Left forelimb (tissue), 1 donor: ENCODE measurements at places on chromosomes 1 and 21.

- no peak for DNase-seq
Measured at GRCh38 chr1:220453371-220453770, 74.6 kb upstream of the MARK1 start.

- DNase-seq: no peak
Measured at GRCh38 chr1:231050395-231050794, 10.3 kb upstream of the FAM89A start.

DNA sequence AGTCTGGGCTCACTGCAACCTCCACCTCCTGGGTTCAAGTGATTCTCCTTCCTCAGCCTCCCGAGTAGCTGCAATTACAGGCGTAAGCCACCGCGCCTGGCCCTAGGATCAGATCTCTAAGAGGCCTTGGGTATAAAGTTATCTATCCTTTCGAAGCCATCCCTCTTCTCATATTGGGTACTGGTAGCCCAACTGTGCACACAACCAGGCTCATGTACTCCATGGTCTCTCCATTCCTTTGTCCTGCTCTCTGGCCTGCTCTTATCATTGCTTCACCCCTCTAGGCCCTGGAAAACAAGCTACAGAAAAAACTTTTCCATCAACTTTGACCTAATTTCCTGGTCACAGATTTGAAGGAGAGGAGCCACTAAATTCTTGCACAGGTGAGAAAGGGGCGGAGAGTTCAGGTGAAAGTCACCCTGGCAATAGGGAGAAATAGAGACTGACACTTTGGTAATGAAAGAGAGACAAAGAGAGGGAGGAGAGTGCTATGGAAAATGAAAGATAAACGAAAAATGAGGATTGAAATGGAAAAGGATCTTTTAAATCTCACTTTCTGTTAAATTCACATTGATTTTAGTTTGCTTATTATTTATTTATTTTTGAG is 6.0 kb downstream of the TXNIP start:
- DNase-seq: no peak

- no peak for DNase-seq
Measured at GRCh38 chr1:33319949-33320618, 814 bp downstream of the A3GALT2 start.

DNA sequence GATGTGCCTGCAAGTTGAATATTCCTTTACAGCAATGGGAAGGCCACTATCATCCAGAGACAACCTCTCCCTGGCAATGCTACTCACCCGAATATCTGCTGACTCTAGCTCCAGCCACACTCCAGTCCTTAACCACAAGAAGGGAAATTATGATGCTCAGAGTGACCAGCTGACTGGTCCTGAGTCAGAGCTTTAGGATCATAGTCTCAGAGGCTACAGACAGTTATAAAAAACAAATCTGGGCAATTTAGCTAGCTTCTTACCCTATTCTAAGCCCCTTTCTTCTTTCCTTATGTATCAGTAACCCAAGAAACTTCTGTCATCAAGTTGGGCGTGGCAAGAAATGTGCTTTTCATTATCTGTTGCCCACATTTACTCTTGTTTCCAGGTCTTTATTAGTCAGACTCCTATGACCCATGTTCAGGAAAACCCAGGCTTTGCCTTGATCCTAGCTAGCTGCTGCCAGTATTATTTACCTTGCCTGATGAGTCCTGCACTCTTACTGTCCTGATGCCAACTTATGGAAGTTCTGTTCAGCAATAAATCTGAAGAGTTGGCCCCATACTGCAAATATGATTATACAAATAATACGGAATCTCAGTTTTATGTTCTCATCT is 207.0 kb downstream of the TTLL7 start:
- no peak for DNase-seq

- no peak for DNase-seq
Measured at GRCh38 chr21:44550807-44551206, 498 bp downstream of the KRTAP10-2 start.

- DNase-seq: no peak
Measured at GRCh38 chr1:65372557-65372956, 47.9 kb upstream of the LEPR start.

DNA sequence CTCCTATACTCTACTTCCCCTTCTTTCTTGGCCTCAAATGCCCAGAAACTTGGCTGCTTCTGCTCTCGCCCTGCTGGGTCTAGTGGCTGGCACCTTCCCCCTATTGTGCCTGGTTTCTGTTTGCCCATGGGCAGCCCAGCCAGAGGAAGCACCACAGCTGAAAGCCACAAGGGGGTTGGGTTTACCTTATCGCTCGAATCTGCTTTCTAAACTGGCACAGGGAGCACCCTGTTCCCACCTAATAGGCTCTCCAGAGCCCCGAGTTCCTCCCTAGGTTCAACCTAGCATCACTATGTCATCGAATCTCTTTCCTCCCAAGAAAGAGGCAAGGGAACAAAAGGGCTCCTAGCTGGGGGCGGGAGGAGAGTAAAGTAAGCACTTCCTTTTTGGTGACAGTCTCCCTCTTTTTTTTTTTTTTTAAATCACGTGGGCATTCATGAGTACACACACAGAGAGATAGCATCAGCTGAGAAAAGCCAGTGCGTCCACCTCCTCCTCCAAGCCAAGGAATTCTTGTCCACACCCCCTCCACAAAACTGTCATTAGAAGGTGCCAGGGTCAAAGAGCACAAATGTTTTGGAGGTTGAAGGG is 72.8 kb downstream of the PLEKHA6 start:
- DNase-seq: no peak

- DNase-seq: no peak
Measured at GRCh38 chr1:178494569-178494971, 2.2 kb downstream of the CLEC20A start.

- DNase-seq: no peak
Measured at GRCh38 chr1:199449221-199449620, 578.3 kb upstream of the NR5A2 start.

DNA sequence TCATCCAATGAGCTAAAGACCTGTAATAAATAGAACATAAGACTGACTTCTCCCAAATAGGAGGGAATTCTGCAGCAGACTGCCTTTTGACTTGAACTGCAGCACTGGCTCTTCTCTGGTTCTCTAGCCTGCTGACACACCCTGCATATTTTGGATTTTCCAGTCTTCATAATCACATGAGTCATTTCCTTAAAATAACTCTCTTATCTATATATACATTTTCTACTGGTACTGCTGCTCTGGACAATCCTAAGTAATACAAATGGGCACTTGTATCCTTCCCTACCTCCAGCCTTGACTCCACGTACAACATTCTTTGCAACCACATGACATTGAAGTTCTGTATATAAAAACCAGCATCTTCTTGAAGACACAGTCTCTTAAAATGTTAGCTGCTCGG is 429.4 kb upstream of the TMPRSS15 start:
- no peak for DNase-seq

- DNase-seq: no peak
Measured at GRCh38 chr1:17553975-17554700, 14.6 kb downstream of the ARHGEF10L start.

DNA sequence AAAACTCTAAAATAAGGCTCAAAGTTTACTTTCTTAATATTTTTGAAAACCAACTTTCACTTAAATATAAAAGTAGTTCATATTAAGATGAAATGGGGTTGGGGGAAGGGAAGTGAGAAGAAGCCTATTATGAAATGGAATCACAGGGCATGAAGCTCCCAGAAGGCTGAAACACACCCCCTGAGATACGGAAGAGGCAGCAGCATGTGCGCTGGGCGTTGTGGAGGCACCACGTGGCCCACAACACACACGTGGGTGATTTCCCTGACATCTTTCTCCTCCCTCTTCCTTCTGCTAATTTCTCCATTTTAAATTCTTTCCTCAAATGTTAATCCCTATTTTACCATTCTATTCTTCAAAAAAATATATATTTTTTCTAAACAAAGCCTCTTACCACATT is 35.6 kb upstream of the SEC16B start:
- no peak for DNase-seq

GRCh38 chr1:223008808-223009207 is 134.2 kb downstream of the TLR5 start:
- DNase-seq: no peak

DNA sequence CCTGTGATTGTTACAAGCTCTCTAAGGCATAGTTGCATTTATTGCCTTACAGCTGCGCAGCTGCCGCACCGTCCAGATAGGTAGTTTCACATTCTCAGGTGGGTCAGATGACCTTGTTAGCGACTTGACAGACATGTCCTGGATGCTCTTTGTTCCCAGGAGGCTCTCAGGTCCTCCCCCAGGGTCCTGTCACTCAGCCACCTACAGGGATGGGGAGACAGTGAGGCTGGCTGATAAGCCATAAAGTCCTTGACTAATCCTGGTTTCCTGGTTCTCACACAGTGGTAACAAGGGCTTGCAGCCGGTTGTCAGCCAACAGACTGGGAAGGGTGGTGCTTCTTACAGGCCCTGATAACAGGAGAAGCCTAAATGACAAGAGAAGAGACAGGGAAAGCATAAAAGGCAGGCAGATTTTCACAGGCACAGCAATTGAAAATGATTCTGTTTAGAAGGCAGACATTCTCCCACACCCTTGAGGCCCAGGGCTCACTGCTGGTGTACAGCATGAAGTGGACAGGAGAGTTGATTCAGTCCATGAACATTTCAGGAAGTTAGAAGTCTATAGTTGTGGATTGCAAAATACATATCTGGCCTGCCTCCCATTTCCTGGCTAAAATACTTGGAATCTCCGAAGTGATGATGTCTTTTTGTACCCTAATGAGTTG is 2.9 kb downstream of the ARF1 start:
- DNase-seq: no peak

DNA sequence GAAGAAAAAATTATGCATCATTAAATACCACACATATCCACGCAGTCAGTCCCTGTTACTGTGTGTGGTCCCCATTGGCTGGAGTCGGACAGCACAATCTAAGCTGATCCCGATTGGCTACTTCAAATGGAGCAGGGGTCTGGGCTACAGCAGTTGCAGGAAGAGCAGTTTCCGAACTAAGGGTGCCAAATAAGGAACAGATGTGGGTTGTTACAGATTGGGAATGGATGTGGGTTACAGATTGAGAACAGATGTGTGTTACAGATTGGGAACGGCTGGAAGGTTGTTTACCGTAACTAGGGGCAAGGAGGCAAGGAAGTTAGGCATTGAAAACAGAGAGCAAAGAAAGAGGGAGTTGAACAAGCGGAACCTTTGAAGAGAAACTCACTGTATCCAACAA is 19.9 kb downstream of the OR2L13 start:
- DNase-seq: no peak

DNA sequence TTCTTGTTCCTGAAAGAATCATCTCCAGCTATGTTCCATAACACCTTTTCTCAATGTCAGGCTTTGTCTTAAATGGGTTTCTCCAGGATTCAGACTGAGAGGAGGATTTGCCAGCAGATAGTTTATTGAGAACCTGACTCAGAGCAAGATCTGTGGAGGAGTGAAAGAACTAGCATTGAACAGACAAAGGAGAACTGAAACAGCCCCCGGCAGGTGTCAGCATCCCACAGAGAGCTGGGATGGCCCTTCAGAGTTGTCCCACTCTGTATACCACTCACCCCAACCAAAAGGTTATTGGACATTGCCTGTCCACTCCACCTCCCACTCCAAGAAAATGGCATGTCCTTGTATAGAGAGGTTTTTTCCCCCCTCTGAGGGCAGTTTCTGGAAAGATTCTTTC is 270.7 kb downstream of the PAPPA2 start:
- DNase-seq: no peak

DNA sequence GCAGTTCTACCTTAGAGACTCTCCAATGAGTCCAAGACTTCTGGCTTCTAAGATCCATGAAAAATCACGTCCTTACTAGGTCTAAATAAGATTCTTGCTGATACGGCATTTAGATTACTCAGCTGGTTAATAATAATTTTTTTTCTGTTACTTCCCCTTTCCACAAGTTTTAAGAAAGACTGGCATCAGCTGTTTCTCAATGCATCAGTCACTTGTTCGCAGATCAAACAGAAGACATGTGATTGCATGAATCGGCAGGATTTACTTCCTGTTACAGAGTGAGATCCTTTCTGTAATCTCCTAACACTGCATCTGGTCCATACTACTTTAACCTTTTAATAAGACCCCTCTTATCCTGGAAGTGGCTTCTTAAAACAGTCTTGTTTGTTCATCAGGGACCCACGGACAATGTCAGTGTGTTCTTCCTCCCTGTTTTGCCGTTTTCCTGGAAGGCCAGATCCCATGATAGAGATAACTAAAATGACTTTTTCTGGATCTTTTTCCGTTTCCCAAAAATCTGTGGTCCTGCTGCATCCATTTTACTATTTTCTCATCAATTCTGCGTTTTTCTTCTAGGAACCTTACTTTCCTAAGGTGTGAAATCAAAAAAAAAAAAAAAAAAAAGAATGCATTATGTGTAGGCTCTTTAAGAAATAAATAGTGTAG is 6.1 kb downstream of the NPL start:
- no peak for DNase-seq

DNA sequence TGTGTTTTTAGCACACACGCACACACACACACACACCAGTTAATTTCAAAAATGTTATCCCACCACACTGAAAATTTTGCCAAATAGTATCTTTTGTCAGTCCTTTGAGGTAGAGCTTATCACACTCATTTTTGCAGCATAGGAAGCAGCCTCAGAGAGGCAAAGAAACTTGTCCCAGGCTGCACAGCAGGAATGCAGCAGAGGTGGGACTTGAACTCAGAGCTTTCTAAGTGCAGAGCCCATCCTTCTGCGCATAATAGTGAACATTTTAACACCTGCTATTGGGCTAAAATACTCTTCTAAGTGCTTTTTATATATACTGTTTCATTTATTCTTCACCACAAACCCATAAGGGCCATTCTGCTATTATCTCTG is 15.0 kb downstream of the FHAD1 start:
- no peak for DNase-seq

- DNase-seq: no peak
Measured at GRCh38 chr1:54866801-54867716, 19.9 kb downstream of the DHCR24 start.

DNA sequence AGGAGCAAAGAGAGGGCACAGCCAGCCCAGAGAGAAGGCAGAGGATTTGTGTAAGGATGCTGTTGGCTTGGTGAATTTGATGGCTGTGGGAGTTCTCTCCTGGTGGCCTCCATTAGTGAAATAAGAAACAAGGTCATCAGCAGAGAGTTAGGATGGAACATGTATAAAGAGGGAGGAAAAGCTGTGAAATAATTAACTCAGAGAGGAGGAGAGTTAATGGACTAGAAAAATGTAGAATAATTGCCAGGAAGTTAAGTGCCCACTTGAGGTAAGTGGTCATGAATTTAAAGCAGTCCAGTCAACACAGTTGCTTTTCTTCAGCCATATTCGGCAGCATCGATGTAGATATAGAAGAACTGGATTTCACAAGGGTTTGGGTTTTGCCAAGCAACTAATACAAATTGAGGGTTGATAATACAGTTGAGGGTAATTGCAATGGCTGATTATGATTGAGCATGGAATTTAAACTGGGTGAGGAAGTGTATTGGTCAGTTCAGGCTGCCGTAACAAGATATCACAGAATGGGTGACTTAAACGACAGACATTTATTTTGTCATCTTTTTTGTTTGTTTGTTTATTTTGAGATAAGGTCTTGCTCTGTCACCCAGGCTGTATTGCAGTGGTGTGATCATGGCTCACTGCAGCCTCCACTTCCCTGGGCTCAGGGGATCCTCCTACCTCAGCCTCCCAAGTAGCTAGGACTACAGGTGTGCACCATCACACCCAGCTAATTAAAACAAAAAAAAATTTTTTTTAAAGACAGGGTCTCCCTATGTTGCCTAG is 31.7 kb upstream of the KLF17 start:
- no peak for DNase-seq

GRCh38 chr1:151982300-151983005 is 11.2 kb downstream of the S100A10 start:
- DNase-seq: no peak
